Chondrocyte (in vitro differentiated cells): ENCODE measurements at places on chromosomes 7 and 10. TPM values are rescaled to one million over a fixed set of nuclear protein-coding genes. Genes with fewer than 3 reads are reported as not detected.
A peak's percentile ranks its signal among the peaks of the same experiment; 100 is the strongest.

DNA sequence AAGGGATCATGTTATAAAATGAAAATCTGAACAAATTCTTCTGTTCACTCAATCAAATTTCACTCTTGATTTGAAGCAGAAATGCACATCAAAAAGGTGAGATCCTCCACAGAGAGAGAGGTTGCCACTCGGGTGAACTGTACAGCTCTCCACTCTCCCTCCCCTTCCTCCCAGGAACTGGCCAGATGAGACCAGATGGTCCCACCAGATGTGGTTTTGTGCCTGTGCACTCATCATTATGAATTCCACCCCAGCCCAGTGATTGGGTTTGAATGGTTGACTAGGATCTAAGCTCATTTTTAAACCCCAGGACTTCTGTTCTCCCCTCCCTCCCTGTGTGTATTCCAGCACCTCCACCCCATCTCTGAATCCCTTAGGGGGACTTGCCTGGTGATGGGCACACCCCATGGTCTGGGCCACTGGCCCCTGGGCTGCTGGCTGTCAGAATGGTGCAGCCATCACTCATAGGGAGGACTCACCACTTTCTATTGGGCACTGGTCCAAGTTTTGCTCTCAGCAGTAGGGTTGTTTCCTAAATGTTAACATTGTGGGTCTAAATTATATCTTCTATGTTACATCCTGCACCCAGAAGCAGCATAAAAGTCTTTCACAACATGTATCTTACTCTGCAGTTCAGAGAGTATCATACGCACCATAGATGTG is 393.1 kb downstream of the TNS3 start:
- H3K27me3 ChIP-seq, result peaks cover 4% of the 10 kb centered on the region
- no peak for DNase-seq
- no peak overlapping the region for H3K27ac ChIP-seq
- no peak overlapping the region for H3K4me3 ChIP-seq
- H3K4me1 ChIP-seq, result peaks cover 13% of the 10 kb centered on the region
- no peaks in the 10 kb centered on the region for H3K36me3 ChIP-seq

GRCh38 chr7:150556521-150557138 is 10.6 kb upstream of the GIMAP4 start:
- H3K4me3 ChIP-seq, result no peak overlapping the region
- no peak for DNase-seq
- H3K27ac ChIP-seq, result no peak overlapping the region
- no peaks in the 10 kb centered on the region for H3K36me3 ChIP-seq

GRCh38 chr10:88906921-88907320 is 26.9 kb downstream of the STAMBPL1 start:
- no peak overlapping the region for H3K4me3 ChIP-seq
- H3K36me3 ChIP-seq, result no peaks in the 10 kb centered on the region
- peaks cover 4% of the 10 kb centered on the region for H3K4me1 ChIP-seq

DNA sequence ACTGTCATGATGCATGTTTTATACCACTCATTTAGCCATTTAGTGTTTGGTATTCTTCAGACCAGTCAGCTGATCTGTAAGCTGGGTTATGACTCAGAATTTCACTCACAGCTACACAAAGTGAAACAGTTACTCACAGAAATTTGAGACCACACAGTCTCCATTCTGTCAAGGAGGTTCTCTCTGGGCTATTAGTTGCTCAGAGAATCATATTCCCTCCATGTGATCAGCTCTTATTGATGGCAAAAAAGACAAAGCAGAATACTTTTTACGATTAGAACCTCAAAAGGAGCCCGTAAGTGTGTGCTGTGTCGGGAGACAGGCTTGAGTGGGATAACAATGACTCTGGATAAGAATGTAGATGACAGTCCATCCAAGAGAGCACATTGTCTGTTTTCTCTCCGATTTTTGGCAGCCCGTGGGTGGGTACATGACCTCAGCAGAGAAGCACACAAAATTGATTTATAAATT is 277.6 kb upstream of the SORCS1 start:
- no peaks in the 10 kb centered on the region for H3K27me3 ChIP-seq
- DNase-seq, result no peak
- H3K4me1 ChIP-seq, result no peaks in the 10 kb centered on the region
- no peaks in the 10 kb centered on the region for H3K36me3 ChIP-seq

DNA sequence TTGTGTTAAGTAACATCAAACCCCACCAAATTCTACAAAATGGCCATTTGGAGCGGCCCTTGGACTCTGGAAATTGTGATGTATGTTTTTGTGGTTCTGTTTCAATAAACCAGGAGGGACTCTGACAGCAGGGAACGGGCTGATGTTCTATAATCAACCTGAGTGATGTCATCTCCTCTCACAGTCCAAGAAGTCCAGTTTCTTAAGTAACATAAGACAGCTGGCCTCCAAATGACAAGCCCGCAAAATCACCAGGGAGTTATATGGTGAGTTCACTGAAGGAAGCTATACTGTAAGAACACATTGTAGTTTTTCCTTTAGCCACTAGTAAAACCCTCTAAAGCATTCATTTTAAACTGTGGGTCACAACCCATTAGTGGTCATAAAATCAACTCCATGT is 34.0 kb downstream of the GOT1 start:
- no peak overlapping the region for H3K27ac ChIP-seq
- H3K4me1 ChIP-seq, result peaks cover 25% of the 10 kb centered on the region
- no peak overlapping the region for H3K4me3 ChIP-seq
- H3K36me3 ChIP-seq, result peaks cover 12% of the 10 kb centered on the region

DNA sequence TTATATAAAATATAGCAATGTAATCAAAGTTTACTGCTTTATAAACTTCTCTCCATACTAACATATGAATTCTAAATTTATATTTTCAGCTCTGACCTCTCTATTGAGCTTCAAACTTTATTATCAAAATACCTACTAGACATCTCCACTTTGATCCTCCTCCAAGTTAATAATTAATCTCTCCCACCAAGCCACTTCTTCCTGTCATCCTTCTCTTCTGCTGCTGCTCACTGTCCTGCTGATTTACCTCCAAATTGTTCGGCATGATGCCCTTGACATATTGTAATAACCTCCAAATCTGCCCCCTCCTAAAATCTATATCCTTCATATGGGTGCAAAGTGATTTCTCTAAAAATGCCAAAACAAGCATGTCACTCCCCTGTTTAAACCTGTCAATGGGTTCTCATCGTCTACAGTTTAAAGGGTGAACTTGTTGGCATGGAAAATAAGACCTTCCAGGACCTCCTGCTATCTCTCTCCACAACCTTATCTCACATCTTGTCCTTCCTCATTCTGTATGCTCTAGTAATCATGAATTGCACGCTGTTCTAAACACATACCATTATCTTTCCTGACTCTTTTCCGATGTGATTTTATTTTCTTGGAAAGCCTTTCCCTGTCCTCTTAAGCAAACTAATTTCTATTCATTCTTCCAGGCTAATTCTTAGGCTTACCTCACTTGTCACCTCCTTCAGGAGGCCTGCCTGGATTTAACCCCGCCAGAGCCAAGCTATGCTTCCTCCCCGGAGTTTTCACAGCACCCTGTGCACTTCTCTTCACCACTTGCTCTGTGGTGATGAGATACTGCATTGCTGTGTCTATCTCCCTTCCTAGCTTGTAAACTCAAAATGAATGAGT is 52.1 kb upstream of the STK17A start:
- no peak overlapping the region for H3K4me3 ChIP-seq
- peaks cover 26% of the 10 kb centered on the region for H3K4me1 ChIP-seq
- no peak for DNase-seq

- DNase-seq, result no peak
- no peak overlapping the region for H3K27ac ChIP-seq
- peaks cover 2% of the 10 kb centered on the region for H3K36me3 ChIP-seq
- H3K4me3 ChIP-seq, result no peak overlapping the region
- H3K27me3 ChIP-seq, result peaks cover 9% of the 10 kb centered on the region
Measured at GRCh38 chr10:126731610-126731990, 61.1 kb upstream of the C10orf90 start.

- no peak for DNase-seq
- H3K36me3 ChIP-seq, result peaks cover 5% of the 10 kb centered on the region
- no peak overlapping the region for H3K4me3 ChIP-seq
- H3K27ac ChIP-seq, result no peak overlapping the region
- H3K4me1 ChIP-seq, result peaks cover 12% of the 10 kb centered on the region
- no peaks in the 10 kb centered on the region for H3K27me3 ChIP-seq
Measured at GRCh38 chr7:131341690-131342089, 14.0 kb downstream of the MKLN1 start.

- no peak overlapping the region for H3K4me3 ChIP-seq
- peak overlapping the region; percentile 93 for H3K27ac ChIP-seq
- H3K36me3 ChIP-seq, result peaks cover 6% of the 10 kb centered on the region
- peaks cover 26% of the 10 kb centered on the region for H3K4me1 ChIP-seq
Measured at GRCh38 chr10:68666280-68666760, 54.7 kb upstream of the CCAR1 start.

- H3K4me3 ChIP-seq, result no peak overlapping the region
- H3K27ac ChIP-seq, result no peak overlapping the region
- no peaks in the 10 kb centered on the region for H3K36me3 ChIP-seq
- peaks cover 6% of the 10 kb centered on the region for H3K27me3 ChIP-seq
- peak; percentile 95 for DNase-seq
- peaks cover 6% of the 10 kb centered on the region for H3K4me1 ChIP-seq
Measured at GRCh38 chr7:33895025-33895804, 10.1 kb upstream of the BMPER start.

- H3K4me3 ChIP-seq, result no peak overlapping the region
- H3K27me3 ChIP-seq, result no peaks in the 10 kb centered on the region
- H3K27ac ChIP-seq, result no peak overlapping the region
- H3K36me3 ChIP-seq, result peaks cover 2% of the 10 kb centered on the region
- no peak for DNase-seq
Measured at GRCh38 chr7:132466367-132466766, 109.9 kb downstream of the PLXNA4 start.

GRCh38 chr10:58326967-58327381 is 7.8 kb upstream of the UBE2D1 start:
- H3K36me3 ChIP-seq, result no peaks in the 10 kb centered on the region
- H3K4me1 ChIP-seq, result peaks cover 5% of the 10 kb centered on the region
- peaks cover 18% of the 10 kb centered on the region for H3K27me3 ChIP-seq

DNA sequence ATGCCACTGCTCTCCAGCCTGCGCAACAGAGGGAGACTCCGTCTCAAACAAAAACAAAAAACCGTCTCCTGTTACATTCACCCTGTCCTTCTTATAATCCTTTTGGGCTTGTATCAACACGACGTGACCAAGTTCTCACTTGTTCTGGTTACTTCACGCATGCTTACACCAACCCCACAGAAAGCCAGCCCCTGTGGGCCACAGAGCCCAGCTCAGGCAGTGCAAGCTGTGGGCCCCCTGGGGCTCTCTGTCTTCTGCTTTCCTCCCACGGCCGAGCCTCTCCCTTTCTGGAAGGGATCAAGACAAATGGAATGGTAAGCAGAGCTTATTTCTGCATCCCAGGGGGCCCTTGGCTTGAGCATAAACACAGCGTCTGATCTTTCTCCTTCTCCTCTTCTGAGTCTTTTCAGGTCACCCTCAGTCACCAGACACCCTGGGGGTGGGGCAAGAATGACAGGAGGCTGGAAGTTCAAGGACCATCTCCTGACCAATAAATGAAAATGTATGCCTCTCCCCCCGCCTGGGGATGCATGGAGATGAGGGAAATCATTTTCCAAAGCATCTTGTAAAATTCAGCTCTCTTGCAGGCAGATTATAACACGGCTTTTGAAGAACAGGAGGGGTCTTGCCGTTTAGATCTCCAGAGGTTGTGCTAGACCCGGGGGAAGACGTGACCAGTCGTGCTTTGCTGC is 19.0 kb upstream of the TRIM56 start:
- H3K36me3 ChIP-seq, result no peaks in the 10 kb centered on the region
- H3K4me3 ChIP-seq, result no peak overlapping the region
- DNase-seq, result peak; percentile 43
- peaks cover 9% of the 10 kb centered on the region for H3K4me1 ChIP-seq
- H3K27ac ChIP-seq, result no peak overlapping the region

DNA sequence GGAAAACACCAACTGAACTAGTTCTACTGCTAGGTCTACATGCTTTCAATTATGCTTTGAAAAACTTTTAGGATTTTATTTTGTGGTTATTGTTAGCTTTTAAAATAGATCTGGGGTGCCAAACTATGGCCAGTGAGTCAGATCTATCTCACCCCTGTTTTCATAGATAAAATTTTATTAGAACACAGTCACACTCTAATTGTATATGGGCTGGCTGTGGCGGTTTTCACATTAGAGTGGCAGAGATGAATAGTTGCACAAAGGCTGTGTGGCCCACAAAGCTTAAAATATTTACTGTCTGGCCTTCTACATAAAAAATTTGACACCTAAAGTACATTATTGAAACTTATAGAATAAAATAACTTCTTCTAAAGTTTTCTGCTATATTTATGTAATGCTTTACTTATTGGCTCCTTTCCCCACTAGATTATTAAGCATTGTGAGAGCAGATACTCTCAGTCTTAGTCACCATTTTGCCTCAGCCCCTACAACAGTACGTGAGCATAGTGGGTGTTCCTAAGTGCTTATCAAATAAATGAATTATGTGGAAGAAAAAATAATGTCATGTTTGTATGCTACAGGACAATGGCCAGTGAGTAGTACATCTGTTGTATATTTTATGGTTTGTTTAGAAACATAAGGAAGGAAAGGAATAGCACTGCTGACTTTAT is 5.4 kb upstream of the SUV39H2 start:
- H3K36me3 ChIP-seq, result peaks cover 7% of the 10 kb centered on the region
- H3K27ac ChIP-seq, result no peak overlapping the region
- H3K27me3 ChIP-seq, result no peaks in the 10 kb centered on the region
- H3K4me3 ChIP-seq, result no peak overlapping the region

- no peak overlapping the region for H3K27ac ChIP-seq
- no peak overlapping the region for H3K4me3 ChIP-seq
- no peaks in the 10 kb centered on the region for H3K4me1 ChIP-seq
- H3K27me3 ChIP-seq, result peaks cover 6% of the 10 kb centered on the region
Measured at GRCh38 chr7:21355406-21355874, 72.4 kb upstream of the SP4 start.

GRCh38 chr7:157444011-157444842 is 107.4 kb downstream of the DNAJB6 start:
- H3K4me3 ChIP-seq, result no peak overlapping the region
- peak; percentile 81 for DNase-seq
- peaks cover 1% of the 10 kb centered on the region for H3K27me3 ChIP-seq
- H3K4me1 ChIP-seq, result no peaks in the 10 kb centered on the region

DNA sequence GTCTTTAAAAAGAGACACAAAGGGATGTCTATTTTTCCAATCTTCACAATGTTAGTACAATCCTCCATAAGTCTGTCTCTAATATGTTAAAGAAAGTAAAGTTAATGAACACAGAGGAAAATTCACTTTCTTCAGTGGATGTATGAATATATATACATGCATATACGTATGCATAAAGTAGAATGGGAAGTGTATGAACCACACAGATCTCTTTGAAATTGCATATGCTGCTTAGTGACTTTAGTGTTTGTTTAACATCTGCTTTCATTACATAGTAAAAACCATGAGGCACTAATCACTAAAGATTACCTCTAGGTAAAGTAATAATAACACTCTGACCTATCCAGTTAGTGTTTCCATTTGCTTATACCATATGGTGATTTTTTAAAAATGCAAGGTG is 451.2 kb downstream of the SEMA3D start:
- no peak overlapping the region for H3K4me3 ChIP-seq
- H3K36me3 ChIP-seq, result no peaks in the 10 kb centered on the region
- no peaks in the 10 kb centered on the region for H3K27me3 ChIP-seq
- H3K27ac ChIP-seq, result no peak overlapping the region
- H3K4me1 ChIP-seq, result peaks cover 9% of the 10 kb centered on the region

- H3K27me3 ChIP-seq, result peaks cover 5% of the 10 kb centered on the region
- H3K4me3 ChIP-seq, result no peak overlapping the region
- no peak for DNase-seq
- H3K4me1 ChIP-seq, result no peaks in the 10 kb centered on the region
- no peaks in the 10 kb centered on the region for H3K36me3 ChIP-seq
- no peak overlapping the region for H3K27ac ChIP-seq
Measured at GRCh38 chr7:24328050-24328449, 44.1 kb downstream of the NPY start.

- no peak for DNase-seq
- no peaks in the 10 kb centered on the region for H3K36me3 ChIP-seq
- H3K27ac ChIP-seq, result no peak overlapping the region
Measured at GRCh38 chr7:74215921-74216320, 6.1 kb downstream of the LAT2 start.

The CCDC6 gene
- 58.9 to 61.8 TPM (median 59.3 TPM) in 3 replicates for total RNA-seq

The ZDHHC6 gene
- total RNA-seq, result 23.4 to 30.9 TPM (median 25.5 TPM) in 3 replicates

The CYP2C19 gene
- 0.12 to 0.31 TPM in 2 of 3 replicates, not detected in the other for total RNA-seq

The IL6 gene
- 0.45 to 0.82 TPM in 2 of 3 replicates, not detected in the other for total RNA-seq

The HOGA1 gene
- 0.12 TPM in 1 of 3 replicates, not detected in the others for total RNA-seq
